ENCODE measurements at places on chromosomes 6 and 20. TPM values are rescaled to one million over a fixed set of nuclear protein-coding genes. Genes with fewer than 3 reads are reported as not detected.

DNA sequence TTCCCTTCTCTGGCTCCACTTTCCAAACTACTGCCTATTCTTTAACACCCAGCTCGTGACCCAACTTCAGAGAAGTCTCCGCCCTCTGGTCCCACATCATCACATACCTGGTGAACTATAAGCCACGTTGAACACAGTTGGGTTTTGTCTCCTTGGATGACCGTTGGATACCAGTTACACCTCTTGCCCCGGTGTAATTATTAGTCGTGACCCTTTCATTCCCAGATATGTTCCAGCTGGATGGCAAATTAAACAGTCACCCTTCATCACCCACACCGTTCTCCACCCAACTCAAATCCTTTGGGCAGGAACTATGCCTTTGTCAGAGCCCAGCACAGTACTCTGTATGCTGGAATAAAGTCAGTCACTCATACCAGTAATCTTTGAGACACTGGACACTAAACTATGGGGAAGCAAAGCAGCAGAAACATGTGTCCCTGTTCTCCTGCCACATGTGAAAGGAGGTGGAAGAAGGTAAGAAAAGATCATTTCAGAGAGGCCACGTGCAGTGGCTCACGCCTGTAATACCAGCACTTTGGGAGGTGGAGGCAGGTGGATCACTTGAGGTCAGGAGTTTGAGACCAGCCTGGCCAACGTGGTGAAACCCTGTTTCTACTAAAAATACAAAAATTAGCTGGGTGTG is 22.5 kb downstream of the PLAGL2 start:
- H3K36me3 ChIP-seq: no peaks in the 10 kb centered on the region
- H3K4me1 ChIP-seq: peaks cover 7% of the 10 kb centered on the region
- H3K4me3 ChIP-seq: no peak overlapping the region
- no peaks in the 10 kb centered on the region for H3K27me3 ChIP-seq

FAM217B gene
- total RNA-seq: 7.2 TPM

EBF4 gene
- total RNA-seq: 1.8 TPM

GRCh38 chr20:19018881-19019280 is 193.6 kb upstream of the SLC24A3 start:
- H3K4me3 ChIP-seq: no peak overlapping the region
- no peak overlapping the region for H3K27ac ChIP-seq
- H3K4me1 ChIP-seq: no peaks in the 10 kb centered on the region
- DNase-seq: no peak

Measured in PC-3 (cell line).